ENCODE measurements at places on chromosomes 4 and X.

GRCh38 chrX:9942086-9942485, 25.1 kb upstream of the CLDN34 start:
- no peak for DNase-seq

DNA sequence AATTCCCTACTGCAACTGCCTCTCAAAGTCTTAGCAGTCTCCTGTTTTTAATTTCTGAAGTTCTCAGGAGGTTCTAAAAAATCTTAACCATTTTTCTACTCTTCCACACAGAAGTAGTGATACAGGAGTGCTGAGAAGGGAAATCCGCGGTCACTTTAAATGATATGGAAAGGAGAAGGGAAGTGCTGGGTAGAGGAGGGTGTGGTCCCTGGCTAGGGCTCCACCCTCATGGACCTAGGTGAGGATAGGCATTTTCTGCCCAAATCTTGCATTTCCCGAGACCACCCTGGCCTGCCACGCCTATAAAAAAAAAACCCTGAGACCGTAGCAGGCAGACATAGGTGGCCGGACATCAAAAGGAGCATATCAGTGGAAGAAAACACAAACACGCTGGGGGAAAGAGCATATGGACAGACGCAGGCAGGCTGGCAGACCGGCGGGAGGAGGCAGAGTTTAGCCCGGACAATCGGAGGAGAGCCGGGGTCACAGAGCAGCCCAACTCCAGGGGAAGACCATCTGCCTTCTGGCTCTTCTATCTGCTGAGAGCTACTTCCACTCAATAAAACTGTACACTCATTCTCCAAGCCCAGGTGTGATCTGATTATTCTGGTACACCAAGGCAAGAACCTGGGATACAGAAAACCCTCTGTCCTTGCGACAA, 85.7 kb downstream of the POU3F4 start:
- no peak for DNase-seq

DNA sequence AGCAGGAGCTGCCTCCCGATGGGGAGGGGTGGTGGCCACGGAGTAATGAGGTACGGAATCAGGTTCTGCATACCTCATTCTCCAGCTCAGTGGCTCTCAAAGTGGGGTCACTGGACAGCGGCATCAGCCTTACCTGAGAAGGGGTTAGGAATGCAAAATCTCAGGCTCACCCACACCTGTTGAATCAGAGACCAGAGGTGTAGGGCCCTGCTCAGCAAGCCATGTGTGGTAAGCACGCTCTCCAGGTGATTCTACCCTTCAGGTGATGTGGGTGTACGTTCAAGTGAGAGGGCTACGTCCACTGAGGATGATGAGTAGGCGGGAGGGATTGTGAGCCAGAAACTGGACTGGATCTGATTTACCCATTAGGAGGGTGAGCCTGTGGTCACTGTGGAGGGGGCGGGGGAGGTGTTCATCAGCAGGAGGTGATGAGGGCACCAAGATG, 65.8 kb downstream of the ANAPC4 start:
- no peak for DNase-seq

DNA sequence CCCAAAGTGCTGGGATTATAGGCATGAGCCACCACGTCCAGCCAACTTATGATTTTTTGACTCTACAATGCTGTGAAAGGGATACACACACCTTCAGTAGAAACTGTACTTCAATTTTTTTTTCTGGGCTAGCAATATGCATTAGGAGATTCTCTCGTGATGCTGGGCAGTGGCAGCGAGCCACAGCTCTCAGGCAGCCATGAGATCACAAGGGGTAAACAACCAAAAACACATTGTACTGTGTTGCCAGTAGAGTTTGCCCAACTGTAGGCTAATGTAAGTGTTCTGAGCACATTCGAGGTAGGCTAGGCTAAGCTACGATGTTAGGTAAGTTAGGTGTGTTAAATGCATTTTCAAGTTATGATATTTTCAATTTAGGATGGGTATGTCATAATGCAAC, 25.7 kb downstream of the RAB33A start:
- DNase-seq: no peak

- no peak for DNase-seq
Measured at GRCh38 chr4:56745042-56745441, 63.9 kb upstream of the HOPX start.

DNA sequence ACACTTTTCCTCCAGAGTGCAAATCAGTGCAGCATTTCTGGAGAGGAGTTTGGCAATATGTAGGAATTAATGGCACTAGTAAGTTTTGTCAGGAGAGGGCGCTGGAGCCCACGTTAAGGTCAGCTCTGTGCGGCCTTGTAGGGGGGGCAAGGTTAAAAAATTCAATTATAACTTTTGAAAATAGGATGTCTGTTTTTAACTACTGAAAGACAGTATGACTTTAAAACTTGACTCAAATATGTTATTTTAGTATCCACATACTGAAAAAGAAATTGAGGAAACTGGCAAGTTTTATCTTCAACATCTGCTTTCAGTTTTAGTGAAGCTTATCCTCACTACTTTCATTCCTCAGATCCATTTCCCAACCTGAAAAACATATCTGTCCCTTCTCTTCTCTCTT, 30.9 kb upstream of the HSD17B13 start:
- DNase-seq: peak; percentile 38

DNA sequence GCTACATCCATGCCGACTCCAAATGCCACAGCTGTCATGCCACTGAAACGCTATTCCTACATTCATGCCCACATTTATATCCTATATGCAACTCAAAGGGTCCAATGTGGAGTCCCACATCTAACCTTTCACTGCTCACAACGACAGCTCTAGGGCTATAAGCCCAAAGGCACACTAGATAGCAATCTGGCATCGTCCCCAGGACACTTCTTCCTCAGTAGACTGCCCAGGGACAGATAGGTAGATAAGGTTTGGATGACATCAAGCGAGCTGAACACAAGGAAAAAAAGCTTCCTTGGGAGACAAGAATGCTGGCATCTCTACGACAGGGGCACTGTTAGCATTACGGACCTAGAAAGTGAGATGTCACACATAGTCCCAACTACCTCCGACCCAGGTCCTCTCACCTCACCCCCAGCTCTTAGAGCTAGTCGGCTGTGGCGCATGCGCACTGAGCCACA, 685 bp downstream of the RAB9B start:
- peak; percentile 21 for DNase-seq

GRCh38 chr4:88106205-88106604, 52.2 kb downstream of the ABCG2 start:
- DNase-seq: no peak

GRCh38 chr4:89653012-89653411, 183.9 kb downstream of the SNCA start:
- DNase-seq: no peak

GRCh38 chr4:95599777-95600400, 51.1 kb upstream of the UNC5C start:
- DNase-seq: no peak

DNA sequence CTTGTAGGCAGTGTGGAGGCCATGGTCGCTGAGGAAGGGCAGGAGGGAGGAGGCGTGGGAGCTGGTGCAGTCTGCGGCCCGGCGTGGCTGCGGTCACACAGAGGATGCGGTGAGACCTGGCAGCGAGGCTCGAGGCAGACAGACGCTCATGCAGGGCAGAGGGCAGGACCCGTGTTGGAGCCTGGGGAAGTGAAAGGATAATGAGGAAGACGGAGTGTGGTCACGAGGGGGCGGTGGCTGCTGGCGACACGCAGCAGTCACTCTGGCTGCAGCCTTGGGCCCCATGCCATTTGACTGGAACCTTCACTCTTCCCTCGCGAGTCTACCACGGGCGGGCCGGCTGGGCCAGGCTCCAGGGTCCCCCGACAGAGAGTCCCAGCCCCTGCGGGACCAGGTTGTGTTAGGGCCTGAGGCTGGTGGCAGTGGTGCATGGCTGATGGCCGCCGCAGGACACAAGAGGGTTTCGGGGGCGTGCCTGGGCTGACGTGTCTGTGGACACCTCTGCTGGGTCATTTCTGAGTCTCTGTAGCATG, 68.8 kb upstream of the HGFAC start:
- DNase-seq: no peak

DNA sequence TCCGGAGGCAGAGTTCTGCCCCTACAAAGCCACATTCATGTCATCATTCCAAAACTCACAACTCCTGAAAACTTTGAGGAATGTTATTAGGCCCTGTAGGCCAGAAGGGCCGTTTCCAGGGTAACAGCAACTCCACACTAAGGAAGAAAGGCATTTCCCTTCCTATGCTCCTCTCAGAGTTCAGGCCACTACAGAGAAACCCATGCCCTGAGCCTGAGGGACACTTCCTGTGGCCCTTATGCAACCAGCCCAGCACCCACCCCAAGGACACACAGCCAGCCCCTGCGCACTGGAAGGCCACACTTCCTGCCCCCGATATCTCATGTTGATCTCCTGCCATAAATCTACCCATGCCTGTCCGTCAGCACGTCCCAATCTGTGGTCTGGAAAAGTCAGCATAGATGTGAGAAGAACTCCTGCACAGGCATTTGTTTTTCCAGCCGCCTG, 289.3 kb downstream of the BCOR start:
- no peak for DNase-seq

GRCh38 chr4:138330531-138330930, 88.4 kb upstream of the SLC7A11 start:
- no peak for DNase-seq

GRCh38 chrX:23742174-23742696, 841 bp downstream of the ACOT9 start:
- peak; percentile 45 for DNase-seq

DNA sequence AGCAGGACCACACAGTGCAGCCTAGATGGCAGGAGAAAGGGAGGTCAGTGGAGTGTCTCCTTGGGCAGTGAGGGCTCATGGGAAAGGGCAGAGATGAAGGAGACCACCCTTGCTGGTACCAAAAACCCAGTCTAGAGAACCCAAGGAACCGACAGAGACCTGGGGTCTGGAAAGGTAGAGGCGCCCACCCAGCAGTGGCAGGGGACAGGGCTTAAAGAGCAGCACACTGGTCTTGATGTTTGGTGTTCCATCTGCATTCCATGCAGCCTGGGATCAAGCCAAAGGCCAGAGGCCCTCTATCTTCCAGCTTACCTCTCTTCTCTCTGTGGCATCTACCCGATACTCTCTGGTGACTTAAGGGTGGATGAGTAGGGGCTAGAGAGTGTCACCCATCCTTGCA, 127.5 kb downstream of the PJA1 start:
- no peak for DNase-seq

All from HEK293T (cell line).